ENCODE measurements at places on chromosomes 4 and X.

- no peak for DNase-seq
Measured at GRCh38 chrX:69034451-69034850, 130.8 kb downstream of the PJA1 start.

- no peak for DNase-seq
Measured at GRCh38 chr4:915041-915474, 17.1 kb downstream of the GAK start.

GRCh38 chrX:130741584-130741983, 161.4 kb downstream of the ENOX2 start:
- no peak for DNase-seq

DNA sequence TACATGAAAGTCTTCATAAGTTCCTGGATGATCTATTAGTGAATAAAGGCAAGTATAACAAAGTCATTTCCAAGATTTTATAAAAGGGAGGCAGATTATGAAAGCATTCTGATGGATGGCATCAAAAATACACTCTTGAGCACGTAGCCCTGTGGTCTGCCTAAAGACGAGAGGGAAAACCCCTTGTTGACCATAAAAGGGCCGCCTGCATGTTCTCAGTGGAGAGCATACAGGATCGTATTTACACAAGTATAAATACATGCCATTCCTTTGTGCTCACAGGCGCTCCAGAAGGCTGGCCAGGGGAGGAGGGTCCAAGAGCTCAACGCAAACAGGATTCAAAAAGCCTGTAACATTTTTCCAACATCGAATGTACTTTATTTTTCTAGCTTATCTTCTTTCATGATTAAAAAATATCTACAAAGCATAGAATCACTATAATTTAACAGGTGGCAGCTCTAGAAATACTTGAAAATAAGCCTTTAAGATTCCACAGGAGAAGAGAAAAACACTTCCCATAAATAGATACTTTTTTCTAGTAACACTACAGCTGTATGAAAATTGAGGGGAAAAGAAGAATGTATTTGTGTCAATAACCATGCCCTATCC, 29.6 kb downstream of the PDGFC start:
- no peak for DNase-seq

DNA sequence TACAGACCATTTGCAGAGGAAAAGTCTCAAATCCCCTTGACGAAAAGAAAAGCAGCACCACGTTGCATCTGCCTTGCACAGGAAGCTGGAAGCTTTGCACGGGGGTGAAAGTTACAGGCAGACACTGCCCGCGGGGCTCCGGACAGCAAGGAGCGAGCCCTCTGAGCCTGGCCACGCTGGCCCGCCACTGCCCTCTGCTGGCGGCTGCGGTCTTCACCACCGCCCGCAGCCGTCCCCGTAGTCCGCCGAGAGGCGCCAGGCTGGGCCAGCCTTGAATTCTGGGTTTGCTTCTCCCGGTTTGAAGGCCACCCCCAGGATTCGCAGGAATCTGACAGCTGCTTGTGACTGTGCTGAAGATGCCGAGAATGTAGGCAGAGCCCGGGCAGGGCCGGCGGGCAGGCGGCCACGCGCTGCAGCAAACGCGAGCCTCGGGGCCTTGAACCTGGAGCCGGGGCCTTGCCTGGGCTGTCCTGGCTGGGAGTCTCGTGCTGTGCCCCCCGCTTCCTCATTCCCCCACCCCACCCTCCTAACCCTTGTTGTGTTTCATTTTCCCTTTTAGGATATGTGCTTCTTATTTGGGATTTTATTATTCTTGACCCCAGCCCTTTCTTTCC, 49.2 kb downstream of the ENPP6 start:
- DNase-seq: peak; percentile 49

- DNase-seq: no peak
Measured at GRCh38 chr4:103207673-103208072, 9.5 kb upstream of the CENPE start.

DNA sequence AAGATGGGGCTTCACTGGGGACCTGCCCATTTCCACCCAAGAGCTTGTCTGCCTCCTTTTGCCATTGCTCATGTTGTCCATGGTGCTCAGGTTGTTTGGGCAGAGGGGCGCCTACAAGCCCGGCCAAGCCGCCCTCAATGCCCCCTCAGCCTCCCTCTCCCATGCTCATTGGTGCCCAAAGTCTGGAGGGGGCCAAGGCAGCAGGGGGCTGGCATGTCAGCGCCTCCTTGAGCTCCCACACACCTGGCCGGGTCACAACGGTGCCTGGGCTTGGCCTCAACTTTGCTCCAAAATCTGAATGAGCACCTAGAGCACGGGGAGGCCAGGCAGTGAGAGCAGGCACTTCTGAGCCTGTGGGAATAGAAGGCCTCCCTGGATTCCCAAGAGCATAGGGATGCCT, 1598.8 kb downstream of the PCDH7 start:
- no peak for DNase-seq

GRCh38 chrX:153690466-153690865, 2.7 kb downstream of the SLC6A8 start:
- DNase-seq: no peak

GRCh38 chr4:176334066-176334465, 14.3 kb downstream of the SPCS3 start:
- DNase-seq: no peak

DNA sequence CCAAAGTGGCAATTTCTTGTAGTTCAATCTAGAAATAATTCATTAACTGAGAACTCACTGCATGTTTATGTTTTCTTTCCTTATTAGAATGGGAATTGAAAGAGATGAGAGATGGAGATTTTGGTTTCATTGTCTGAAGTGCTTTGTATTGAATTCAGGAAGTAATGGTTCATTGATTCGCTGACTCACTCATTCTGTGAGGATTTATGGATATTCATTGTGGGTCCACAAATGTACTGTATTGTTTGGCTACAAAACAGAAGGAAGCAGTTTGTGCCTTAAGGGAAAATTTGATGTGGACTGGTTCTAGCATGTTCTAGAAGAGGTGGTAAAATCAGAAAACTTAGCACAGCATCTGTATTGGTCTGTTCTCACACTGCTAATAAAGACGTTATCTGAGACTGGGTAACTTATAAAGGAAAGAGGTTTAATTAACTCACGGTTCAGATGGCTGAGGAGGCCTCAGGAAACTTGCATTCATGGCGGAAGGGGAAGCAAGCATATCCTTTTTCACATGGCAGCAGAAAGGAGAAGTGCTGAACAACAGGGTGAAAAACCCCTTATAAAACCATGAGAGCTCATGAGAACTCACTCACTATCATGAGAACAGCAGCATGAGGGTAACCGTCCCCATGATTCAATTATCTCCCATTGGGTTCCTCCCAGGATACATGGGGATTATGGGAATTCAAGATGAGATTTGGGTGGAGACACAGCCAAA, 132.3 kb upstream of the VCX3A start:
- no peak for DNase-seq

- peak; percentile 49 for DNase-seq
Measured at GRCh38 chrX:73214426-73215094, at the start of gene NAP1L2. Gene NAP1L2, minus strand, starts transcription at chrX:73214851. Its CDS starts 359 bp downstream, at chrX:73214492.

DNA sequence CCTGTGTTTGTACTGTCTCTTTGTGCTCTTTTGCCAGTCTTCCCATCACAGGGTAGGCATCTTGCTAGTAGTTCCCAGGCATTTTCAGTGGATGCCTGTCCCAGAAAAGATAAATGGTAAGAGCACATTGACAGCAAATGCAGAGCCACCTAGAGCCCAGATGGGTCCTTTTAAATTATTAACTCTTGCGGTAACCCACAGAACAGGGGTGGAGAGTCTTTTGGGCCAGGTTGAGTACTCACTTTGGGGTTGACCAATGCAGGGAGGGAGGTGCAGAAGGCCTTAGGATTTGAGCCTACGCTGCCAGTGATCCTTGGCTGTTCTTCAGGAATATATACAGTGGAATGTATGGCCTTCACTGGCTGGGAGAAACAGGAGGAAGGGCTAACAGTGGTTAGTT, 173.8 kb downstream of the MSN start:
- no peak for DNase-seq

- DNase-seq: no peak
Measured at GRCh38 chr4:52863324-52863723, 1.2 kb downstream of the RASL11B start.

DNA sequence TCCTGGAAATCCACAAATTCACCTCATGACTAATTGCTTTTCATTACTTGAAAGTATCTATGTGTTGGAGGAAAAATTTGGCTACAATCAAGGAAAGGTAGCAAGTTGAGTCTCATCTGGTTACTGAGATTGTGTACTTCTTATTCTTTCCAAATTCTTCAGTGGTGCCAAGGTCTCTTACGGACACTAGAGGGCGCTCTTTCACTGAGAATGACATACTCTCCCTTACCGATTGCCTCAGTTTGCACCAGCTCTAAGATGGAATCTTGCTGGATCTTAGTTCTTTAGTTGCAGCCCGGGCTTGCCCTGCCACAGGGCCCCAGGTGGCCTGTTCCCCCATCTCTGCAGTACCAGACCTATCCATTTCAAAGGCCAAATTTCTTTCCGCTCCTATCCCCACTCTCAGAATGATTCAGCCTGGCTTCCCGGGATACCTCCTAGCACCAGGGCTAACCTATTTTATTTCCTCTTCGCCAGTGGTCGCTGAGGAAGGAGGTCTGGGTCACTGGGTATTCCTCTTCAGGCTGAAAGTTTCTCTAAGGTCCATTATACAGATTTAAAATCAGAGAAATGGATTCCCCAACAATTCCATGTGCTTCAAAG, 24.6 kb upstream of the GPR50 start:
- DNase-seq: peak; percentile 37

DNA sequence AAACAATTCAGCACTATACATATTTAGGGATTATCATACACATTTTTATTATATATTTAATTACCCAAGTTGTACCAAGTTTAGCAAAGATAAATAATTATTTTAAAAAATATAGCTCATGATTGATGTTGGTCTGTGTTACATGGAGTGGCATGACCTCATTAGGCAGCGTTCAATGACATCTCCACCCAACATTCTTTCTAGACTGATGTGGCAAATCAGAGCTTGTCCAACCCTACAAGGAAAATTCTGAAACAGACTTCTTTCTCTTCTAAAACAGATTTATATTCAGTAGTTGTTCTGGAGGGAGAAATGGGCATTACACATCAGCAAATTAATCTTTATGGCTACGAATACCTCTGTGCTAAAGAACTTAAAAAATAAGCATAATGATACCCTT, 189.7 kb downstream of the PDGFC start:
- no peak for DNase-seq

GRCh38 chrX:31117266-31117665, 45.4 kb upstream of the FTHL17 start:
- DNase-seq: no peak

DNA sequence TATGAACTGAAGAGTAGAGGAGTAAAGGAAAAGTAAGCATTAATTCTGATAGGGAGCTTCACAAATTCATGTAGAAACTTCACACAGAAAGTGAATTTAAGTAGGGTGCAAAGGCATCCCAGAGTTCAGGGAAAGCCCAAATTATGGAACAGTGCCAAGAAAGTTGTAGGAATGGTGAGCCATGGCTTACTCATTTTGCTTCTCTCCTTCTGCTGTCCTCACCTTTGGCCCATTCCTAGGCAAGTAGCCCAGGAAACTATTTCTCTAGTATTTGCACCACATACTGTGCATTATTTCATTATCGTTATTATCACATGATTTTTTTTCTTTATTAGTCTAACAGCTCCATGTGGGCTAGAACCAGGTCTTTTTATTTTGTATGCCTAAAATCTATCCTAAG, 34.9 kb upstream of the IL1RAPL1 start:
- no peak for DNase-seq

GRCh38 chrX:68644861-68645260, 2.6 kb upstream of the STARD8 start:
- no peak for DNase-seq

Measured in activated CD4-positive, alpha-beta T cell treated with anti-CD3 and anti-CD28 coated beads, Interleukin-2, amount 10 ng/mL, durations not matched to agents 7 days and 5 days (primary cell).